WTC11 (cell line): ENCODE measurements at places on chromosomes 16 and 17.

DNA sequence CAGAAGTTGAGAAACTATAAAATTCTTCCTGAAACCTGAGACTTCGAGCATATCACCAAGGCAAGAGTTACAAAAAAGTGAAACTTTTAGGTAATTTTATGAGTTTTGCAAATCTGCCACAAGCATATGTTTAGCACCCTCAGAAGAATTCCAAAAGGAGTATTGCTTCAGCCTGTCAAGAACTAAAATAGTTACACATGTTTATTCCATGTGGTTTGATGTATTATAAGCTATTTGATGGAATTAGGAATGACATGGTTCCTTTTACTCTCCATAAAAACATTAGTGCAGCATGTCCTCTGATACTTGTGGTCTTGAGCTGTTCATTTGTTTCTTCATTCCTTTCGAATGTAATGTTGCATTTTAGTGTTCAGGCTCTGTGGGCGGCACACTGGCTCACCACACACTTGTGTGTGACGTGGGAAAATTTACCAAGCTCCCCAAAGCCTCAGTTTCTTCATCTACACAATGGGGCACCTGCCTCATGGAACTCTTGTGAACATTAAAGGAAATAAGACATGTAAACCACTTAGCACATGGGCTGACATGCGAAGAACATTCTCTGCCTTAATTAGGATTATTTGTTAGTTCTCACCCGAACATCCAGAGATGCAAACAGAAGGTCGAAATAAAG is 204.2 kb upstream of the FOXF1 start:
- peaks cover 3% of the 10 kb centered on the region; the same call in 1 of the 2 replicates for H3K27me3 ChIP-seq
- no peaks in the 10 kb centered on the region for H3K36me3 ChIP-seq
- DNase-seq = no peak

DNA sequence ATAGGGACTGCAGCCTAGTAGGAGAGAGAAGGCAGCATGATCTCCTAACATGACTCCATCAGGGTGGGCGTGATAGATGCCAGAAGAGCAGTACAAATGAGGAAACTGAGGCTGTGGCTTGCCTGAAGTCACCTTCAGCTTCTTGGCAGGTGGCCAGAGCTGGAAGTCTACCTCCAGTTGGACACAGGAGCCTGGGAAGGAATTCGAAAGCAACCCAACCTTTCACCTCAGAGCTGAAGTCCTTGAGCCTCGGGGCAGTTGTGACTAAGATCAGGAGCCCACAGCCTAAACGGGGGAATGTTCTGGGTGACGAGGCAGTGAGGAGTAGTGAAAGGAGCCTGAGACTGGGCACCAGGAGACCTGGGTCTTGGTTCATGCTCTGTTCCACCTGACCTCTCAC is 9.4 kb upstream of the SLC52A1 start:
- no peak for DNase-seq
- no peak overlapping the region for H3K27ac ChIP-seq
- no peaks in the 10 kb centered on the region for H3K4me1 ChIP-seq
- no peaks in the 10 kb centered on the region for H3K36me3 ChIP-seq
- no peaks in the 10 kb centered on the region for H3K27me3 ChIP-seq

GRCh38 chr16:76748461-76749348 is 442.3 kb upstream of the MON1B start:
- no peaks in the 10 kb centered on the region for H3K4me1 ChIP-seq
- no peak for DNase-seq
- no peak overlapping the region for H3K27ac ChIP-seq

DNA sequence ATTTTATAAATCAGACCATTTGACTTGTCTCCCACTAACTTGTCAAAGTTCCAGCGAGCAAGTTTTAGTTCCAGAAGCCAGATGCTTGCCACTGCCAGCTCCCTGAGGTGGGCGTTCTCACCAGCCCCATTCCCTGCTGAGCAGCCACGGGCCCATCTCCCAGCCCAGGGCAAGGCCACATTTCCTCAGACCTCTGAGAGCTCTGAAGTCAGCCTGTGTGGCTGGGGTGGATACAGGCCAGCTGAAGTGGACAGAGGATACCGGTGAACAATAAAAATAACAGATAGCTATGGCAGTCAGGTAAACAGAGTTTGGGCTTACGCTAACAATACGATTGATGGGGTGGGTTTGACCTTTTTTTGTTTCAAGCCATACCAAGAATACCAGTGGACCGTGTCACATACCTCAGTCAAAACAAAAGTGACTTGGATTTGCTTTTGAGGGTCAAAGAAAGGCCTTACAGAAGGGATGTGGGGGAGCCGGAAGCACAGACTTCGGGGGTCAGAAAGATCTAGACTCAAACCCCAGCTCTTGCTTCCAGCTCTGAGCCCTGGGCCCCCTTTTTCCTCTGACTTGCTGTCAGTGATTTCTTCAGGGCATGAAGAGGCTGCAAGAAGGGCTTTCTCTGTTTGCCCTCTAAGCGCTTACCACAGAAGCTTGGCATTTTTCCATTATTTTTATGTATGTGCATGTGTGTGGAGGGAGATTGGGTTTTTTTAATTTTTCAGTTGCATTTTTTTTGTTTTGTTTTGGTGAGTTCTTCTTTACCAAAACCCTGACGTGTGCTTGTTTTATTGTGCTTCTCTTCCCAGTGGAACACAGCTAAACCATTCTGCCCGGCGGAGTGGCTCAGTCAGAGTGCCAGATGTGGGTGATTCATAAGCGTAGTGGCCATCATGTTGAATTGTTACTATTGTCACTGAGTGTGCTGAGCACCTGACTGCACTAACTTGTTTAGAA is 109.9 kb downstream of the GNAO1 start:
- peaks cover 28% of the 10 kb centered on the region for H3K4me1 ChIP-seq
- H3K27me3 ChIP-seq = peaks cover 10% of the 10 kb centered on the region
- no peaks in the 10 kb centered on the region for H3K36me3 ChIP-seq
- no peak overlapping the region for H3K4me3 ChIP-seq
- H3K27ac ChIP-seq = no peak overlapping the region

GRCh38 chr16:16095646-16096045 is 127.6 kb downstream of the ABCC6 start:
- H3K4me3 ChIP-seq = no peak overlapping the region
- H3K27ac ChIP-seq = no peak overlapping the region
- peaks cover 5% of the 10 kb centered on the region for H3K4me1 ChIP-seq
- peaks cover 53% of the 10 kb centered on the region for H3K36me3 ChIP-seq
- DNase-seq = no peak

DNA sequence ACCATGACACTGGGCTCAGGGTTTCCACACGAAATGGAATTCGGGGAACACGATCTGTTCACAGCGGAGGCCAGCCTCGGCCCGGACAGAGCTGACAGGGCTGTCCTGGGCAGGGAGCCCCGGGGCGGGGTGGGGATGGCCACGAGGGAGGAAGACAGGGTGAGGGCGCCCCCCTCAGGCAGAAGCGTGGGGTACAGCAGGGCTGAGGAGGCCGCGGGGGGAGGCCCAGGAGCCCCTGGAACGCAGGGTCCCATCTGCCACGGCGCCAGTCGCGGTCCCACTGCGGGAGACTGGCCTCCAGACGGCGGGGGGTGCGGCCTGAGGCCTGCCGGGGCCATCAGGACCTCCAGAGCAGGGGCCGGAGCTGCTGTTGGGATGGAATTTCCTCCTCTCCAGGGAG is 75.9 kb downstream of the LMF1 start:
- no peak overlapping the region for H3K4me3 ChIP-seq
- peak; percentile 73 for DNase-seq
- no peaks in the 10 kb centered on the region for H3K27me3 ChIP-seq
- H3K36me3 ChIP-seq = no peaks in the 10 kb centered on the region

DNA sequence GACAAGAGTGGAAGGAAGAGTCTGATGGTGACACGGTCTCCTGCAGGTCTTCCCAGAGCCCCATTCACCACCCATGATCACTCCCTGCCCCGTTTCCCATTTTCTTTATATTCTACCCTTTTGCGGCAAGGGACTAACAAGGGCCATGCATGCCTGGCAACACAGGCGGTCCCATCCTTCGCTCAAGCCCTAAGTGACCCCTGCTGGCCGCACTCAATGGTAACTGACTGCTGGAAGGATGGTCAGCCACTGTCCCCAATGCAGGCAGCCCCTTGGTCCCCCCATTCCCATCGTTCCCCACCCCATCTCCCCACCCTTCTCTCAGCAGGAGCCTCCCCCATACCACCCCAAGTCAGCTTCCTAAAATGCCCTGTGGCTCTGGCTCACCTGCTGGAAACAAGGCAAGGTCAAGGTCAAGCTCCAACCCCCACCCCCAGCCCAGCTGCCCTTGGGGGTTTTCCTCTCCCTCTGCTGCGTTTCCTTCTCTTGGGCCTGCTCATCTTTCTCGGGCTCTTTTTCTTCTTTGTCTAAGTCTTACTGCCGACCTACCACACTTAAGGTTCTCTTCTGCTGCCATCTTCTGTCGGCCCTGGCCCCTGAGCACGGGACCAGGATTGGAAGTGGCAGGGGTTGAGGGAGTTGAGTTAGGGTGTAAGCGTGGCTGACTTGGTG is 116.0 kb downstream of the RPTOR start:
- H3K27ac ChIP-seq = peak overlapping the region; percentile 89; the same call in 1 of the 2 replicates
- no peaks in the 10 kb centered on the region for H3K36me3 ChIP-seq
- no peaks in the 10 kb centered on the region for H3K27me3 ChIP-seq
- H3K4me3 ChIP-seq = no peak overlapping the region
- DNase-seq = no peak

GRCh38 chr17:52823155-52823554 is 664.6 kb upstream of the CA10 start:
- H3K4me1 ChIP-seq = no peaks in the 10 kb centered on the region
- H3K27me3 ChIP-seq = no peaks in the 10 kb centered on the region
- H3K36me3 ChIP-seq = peaks cover 18% of the 10 kb centered on the region
- H3K27ac ChIP-seq = no peak overlapping the region

DNA sequence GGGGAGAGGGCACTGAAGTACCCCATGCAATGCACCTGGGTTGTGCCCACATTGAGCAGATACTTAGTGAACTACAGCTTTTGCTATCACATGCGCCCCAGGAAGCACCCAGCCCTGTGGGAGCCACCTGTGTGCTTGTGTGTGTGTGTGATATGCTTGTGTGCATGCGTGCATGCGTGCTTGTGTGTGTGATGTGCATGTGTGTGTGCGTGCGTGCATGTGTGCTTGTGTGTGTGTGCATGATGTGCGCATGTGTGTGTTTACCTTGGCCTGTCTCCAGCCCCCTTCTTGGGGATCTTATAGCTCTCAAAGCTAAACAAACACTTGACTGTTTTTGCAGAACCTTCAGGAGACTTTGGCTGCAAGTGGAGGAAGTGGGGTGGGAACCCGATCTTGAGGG is 841 bp downstream of the C16orf89 start:
- H3K4me3 ChIP-seq = no peak overlapping the region
- peaks cover 1% of the 10 kb centered on the region for H3K27me3 ChIP-seq
- H3K36me3 ChIP-seq = no peaks in the 10 kb centered on the region
- no peak overlapping the region for H3K27ac ChIP-seq
- DNase-seq = no peak
- peaks cover 10% of the 10 kb centered on the region for H3K4me1 ChIP-seq

- H3K27me3 ChIP-seq = no peaks in the 10 kb centered on the region
- no peak overlapping the region for H3K27ac ChIP-seq
These were observed 35.0 kb downstream of the CRISPLD2 start for GRCh38 chr16:84854759-84855158.

DNA sequence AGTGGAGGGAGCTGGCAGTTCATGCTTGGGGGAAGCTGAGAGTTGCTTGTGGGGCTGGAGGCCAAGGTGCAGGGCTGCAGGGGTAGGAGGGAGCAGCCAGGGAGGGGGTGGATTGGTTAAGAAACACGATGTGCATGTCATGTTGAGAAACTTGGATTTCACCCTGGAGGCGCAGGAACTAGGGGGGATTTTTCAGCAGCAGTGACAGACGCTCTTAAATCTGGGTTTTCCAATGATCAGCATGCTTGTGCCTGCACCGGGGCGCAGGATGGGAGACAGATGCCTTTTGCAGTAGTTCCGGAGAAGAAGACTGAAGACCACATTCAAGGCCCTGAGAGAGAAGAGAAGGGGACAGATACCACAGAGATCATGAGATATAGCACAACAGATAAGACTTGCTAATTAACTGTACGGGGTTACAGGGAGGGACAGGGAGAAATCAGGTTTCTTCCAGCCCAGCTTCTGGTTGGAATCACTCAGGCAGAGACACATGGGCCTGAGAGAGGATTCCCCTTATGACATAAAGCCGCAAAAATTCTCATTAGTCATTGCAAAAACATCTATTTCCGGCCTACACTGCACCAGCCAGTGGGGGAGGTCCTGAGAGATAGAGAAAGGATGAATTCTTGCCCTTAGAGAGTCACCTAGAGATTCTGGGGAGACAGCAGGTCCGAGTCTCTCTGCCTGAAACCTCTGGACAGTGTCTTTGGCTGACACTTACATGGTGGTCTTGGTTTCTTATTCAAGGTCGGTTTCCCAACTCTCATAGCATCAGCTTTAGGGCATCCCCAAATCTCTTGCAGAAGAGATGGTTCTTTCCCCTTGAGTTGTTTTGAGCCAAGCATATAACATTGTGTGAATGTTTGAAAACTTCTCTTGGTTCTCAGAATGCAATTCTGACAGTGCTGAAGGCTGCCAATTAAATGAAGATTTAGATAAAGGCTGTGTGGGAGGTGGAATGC is 27.1 kb downstream of the CDH13 start:
- no peaks in the 10 kb centered on the region for H3K36me3 ChIP-seq
- H3K4me3 ChIP-seq = no peak overlapping the region
- peaks cover 20% of the 10 kb centered on the region for H3K4me1 ChIP-seq
- H3K27me3 ChIP-seq = no peaks in the 10 kb centered on the region; the same call in 1 of the 2 replicates
- H3K27ac ChIP-seq = no peak overlapping the region
- no peak for DNase-seq

DNA sequence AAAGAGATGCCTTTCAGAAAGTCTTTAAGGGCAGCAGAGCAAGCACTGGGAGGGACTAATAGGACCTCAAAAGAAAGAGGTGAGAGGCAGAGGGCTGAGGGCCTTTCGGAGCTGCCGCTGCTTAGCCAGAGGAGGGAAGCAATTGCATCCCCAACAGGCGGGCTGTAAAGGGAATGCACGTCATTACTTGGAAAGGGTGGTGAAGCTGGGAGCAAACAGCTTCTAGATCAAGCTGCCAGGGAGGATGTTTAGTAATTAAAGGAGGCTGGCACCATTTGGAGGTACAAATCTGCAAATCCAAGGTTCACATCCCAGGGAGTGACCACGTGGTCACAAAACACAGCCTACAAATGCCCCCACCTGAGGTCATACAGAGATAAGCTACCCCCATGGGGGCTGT is 429.0 kb upstream of the RBFOX1 start:
- no peak overlapping the region for H3K27ac ChIP-seq
- no peak for DNase-seq
- H3K4me1 ChIP-seq = no peaks in the 10 kb centered on the region
- peaks cover 17% of the 10 kb centered on the region for H3K27me3 ChIP-seq
- peaks cover 80% of the 10 kb centered on the region for H3K36me3 ChIP-seq
